ENCODE measurements at places on chromosomes 16 and 17. TPM values are rescaled to one million over a fixed set of nuclear protein-coding genes. Genes with fewer than 3 reads are reported as not detected.

The SBK1 gene
- 0.80 TPM for total RNA-seq

DNA sequence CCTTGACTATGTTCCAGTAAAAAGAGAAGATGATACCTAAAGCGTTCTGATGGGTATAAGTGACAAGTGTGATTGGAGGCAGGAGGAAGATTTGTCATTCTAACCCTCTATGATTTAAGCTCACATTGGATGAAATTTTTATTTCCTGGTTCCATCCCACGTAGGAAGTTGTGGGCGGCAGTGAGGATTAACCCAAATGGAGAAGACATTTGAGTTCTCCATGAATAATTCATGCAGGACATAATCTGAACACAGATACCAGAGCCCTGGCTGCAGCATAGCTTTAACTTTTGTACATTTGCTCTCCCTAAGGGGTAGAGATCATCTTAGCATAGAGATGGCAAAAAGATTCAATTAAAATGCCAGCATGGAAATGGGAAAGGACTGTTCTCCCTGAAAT is 146.3 kb downstream of the SLC39A11 start:
- H3K27me3 ChIP-seq, result no peaks in the 10 kb centered on the region
- H3K36me3 ChIP-seq, result peaks cover 2% of the 10 kb centered on the region
- H3K4me3 ChIP-seq, result no peak overlapping the region
- H3K27ac ChIP-seq, result no peak overlapping the region
- no peaks in the 10 kb centered on the region for H3K4me1 ChIP-seq

DNA sequence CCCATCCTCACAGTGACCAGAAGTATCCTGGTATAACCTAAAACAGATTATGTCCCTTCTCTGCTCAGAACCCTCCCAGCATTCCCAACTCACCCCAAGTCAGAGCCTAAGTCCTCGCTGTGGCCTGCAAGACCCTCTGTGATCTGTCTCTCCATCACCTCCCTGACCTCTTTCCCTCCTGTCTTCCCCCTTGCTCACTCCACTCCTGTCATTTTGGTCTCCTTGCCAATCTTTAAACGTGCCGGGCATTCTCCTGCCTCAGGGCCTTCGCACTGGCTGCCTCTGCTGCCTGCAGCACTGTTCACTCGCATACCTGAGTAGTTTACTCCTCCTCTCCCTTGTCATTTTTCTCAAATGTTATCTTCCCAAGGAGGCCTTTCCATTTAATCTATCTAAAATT is 97.7 kb downstream of the GSG1L start:
- H3K36me3 ChIP-seq, result no peaks in the 10 kb centered on the region
- no peak overlapping the region for H3K4me3 ChIP-seq
- no peaks in the 10 kb centered on the region for H3K4me1 ChIP-seq
- no peak for DNase-seq
- H3K27me3 ChIP-seq, result peaks cover 3% of the 10 kb centered on the region
- no peak overlapping the region for H3K27ac ChIP-seq

DNA sequence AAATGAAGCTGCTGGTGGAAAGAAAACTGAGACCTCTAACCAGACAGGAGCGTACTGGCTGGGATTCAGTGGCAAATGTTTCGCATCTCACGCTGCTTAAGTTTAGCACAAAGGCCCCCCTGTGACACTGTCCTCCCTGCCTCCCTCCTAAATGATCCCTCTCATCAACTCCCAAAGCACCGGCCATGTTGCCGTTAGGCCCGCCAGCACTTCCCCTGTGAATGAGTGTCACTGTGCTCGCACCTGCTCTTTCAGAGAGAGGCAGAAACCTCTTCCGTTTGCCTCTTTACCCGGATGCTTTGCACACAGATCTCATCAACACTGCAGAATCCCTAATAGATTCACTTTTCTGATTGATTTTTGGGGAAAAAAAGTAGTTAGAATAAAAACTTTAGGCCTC is 26.5 kb downstream of the MBTPS1 start:
- H3K36me3 ChIP-seq, result peaks cover 61% of the 10 kb centered on the region
- no peak overlapping the region for H3K27ac ChIP-seq
- H3K4me3 ChIP-seq, result no peak overlapping the region
- H3K4me1 ChIP-seq, result peaks cover 36% of the 10 kb centered on the region

The PDILT gene
- not detected for total RNA-seq

DNA sequence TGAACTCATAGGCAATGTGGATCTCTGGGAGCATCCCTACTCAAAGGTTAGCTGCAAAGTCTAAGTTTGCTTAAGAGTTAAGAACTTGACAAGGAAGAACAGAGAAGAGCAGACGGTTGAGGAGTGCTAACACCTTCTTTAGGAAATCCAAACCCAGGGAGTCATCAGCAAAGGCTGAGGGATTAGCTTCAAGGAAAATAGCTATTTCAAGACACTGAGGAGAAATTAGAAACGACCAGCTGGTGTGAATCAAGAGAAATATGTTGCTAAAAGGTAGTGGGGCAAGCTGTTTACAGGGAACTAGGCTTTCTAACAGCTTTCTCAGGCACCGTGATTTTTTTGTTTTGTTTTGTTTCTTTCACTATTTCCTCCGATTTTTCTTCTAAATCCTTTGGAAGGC is 90.7 kb downstream of the CDH8 start:
- H3K36me3 ChIP-seq, result no peaks in the 10 kb centered on the region
- H3K27me3 ChIP-seq, result no peaks in the 10 kb centered on the region
- no peaks in the 10 kb centered on the region for H3K4me1 ChIP-seq
- H3K4me3 ChIP-seq, result no peak overlapping the region
- no peak overlapping the region for H3K27ac ChIP-seq
- DNase-seq, result no peak

DNA sequence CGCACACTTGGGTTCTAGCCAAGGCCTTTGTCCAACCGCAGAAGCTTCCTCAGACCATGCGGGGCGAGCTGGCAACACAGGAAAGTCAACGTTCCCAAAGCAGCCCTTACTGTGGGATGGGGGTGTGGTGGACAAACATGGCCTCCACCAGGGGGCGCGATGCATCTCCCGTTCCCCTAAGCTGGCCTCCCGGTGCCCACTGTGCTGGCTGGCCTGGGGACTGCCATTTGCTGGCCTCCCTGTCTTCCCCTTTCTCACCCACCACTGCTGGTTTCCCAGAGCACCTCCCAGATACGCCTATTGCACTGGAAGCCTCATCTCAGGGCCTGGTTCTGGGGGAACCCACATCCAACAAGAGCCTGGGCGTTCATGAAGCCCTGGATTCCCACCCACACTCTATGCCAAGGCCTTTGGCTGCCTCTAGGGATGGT is 145.3 kb downstream of the IRF8 start:
- H3K27ac ChIP-seq, result no peak overlapping the region

GRCh38 chr17:13921841-13922776 is 147.2 kb upstream of the COX10 start:
- H3K4me3 ChIP-seq, result no peak overlapping the region
- no peak for DNase-seq
- H3K36me3 ChIP-seq, result no peaks in the 10 kb centered on the region
- no peak overlapping the region for H3K27ac ChIP-seq
- peaks cover 5% of the 10 kb centered on the region for H3K4me1 ChIP-seq

The MT1X gene
- 60.7 TPM for total RNA-seq

DNA sequence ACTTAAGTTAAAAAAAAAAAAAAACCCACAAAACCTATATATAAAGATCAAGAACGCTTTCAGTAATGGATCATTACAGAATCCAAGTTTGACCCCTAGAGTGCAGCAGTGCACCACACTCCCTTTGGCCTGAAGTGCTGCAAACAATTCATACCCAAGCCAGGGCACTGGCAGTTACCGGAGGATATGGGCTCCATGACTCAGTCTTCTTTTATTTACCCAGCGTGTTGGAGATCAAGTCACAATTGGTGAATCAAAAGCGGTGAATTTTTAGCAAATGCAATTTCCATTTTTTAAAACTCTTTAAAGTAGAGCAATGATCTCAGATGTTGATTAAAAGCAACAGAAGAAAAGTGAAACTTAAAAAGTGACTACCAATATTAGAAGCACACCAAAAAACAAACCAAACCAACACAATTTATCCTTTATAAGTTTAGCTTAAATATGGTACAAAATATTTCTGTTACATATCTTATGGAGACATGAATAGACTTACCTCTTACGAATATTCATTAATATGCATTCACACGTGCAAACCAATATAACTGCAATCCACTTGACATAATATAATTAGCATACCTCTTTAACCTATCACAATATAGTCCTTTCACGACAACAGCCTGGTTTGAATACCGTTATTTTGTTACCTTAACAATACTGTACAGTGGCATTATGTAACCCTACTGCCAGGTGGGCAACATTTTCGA is 46.3 kb downstream of the ZNF652 start:
- DNase-seq, result peak; percentile 63
- H3K36me3 ChIP-seq, result peaks cover 11% of the 10 kb centered on the region
- peaks cover 30% of the 10 kb centered on the region for H3K4me1 ChIP-seq
- no peaks in the 10 kb centered on the region for H3K27me3 ChIP-seq

DNA sequence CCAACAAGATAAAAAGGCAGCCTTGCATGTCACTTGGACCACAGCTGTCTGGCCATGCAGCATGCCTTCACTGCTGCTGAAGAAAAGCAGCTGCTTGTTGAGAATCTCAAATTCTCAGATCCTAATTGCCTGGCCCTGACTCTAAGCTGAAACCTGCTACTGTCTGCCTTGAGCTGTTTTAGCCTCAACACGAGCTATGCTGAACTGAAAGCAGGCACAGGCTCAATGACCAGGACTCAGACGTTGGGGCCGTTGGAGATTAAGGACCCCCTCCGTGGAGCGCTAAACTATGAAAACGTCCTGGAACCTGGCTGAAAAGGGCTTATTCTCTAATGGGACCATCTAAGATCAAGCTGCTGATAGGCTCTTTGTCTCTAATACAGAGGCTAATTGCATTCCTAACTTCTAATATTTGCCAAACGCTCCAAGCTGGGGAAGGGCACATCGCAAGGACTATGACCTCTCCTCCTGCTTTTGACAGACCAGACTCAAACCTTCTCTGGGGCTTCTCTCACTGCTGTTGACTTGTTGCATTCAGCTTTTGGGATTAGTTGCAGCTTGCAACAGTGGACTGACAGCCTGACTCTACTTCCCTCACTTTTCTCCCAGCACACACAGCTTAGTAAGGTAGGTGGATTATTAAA is 4.6 kb upstream of the PLK1 start:
- peaks cover 36% of the 10 kb centered on the region for H3K36me3 ChIP-seq
- no peak for DNase-seq
- H3K27me3 ChIP-seq, result no peaks in the 10 kb centered on the region
- H3K4me3 ChIP-seq, result no peak overlapping the region
- no peak overlapping the region for H3K27ac ChIP-seq
- H3K4me1 ChIP-seq, result peaks cover 19% of the 10 kb centered on the region

GRCh38 chr17:909642-910323 is 69.8 kb downstream of the NXN start:
- DNase-seq, result no peak
- H3K27me3 ChIP-seq, result peaks cover 11% of the 10 kb centered on the region
- no peaks in the 10 kb centered on the region for H3K36me3 ChIP-seq
- H3K27ac ChIP-seq, result no peak overlapping the region

DNA sequence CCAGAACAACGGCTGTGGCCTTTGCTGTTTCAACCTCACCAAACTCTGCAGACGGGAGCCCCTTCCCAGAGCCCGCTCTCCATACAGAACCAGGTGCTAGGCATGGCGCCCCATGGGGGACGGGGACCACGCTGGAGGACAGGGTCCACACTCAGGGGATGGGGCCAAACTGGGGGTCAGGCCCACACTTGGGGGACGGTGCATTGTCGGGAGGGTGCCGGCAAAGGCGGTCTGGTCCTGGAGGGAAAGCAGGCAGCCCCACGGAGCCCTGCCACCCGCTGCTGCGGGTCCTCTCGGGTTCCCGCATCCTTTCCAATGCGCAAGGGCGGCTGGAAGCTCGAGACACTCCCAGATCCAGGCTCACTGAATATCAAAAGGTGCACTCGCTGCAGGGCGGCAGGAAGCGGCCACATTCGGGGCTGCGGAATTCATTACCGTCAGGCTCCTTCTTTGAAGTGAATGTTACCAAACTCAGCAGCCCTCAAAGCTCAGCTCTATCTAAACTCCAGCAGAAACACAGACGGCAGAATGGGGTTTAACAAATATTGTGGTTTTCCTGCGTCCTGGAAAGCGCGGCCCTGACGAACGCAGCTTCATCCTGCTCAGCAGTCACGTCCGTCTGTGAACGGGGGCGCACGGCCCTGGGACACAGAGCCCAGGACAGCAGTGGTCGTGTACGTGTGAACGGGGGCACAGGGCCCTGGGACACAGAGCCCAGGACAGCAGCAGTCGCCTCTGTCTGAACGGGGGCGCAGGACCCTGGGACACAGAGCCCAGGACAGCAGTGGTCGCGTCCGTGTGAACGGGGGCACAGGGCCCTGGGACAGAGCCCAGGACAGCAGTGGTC is 41.3 kb downstream of the LMF1 start:
- H3K4me3 ChIP-seq, result no peak overlapping the region
- H3K27me3 ChIP-seq, result no peaks in the 10 kb centered on the region
- H3K36me3 ChIP-seq, result peaks cover 5% of the 10 kb centered on the region
- no peak for DNase-seq
- no peaks in the 10 kb centered on the region for H3K4me1 ChIP-seq
- no peak overlapping the region for H3K27ac ChIP-seq

The CACNG4 gene
- total RNA-seq, result not detected

DNA sequence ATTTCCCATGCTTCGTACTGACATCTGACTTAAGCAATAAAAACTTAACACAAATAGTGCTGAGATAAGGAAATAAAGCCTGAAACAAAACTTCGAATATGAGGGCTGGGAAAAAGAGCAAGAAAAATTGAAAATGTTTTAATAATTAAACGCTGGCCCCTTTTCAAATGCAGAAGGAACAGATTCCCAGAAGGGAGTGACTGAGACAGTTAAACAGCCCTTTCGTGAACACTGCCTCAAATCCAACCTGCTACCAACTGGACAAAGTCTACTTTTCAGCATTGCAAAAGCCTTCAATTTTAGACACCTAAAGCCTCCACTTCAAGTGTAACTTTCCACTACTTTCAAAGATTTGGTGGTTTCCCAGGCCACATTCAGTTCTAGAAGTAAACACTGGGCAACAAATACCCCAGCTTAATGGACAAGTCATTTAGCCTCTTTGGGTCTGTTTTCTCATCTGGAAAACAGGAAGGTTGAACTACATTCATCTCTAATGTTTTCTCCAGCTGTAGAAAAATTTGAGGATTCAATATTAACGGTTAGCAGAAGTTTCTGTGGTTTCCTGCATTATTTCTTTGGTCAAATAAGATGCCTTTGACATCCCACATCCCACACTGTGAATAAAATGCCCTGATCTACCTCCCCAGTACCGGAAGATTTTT is 11.8 kb downstream of the RFFL start:
- DNase-seq, result no peak
- peaks cover 68% of the 10 kb centered on the region for H3K4me1 ChIP-seq
- no peaks in the 10 kb centered on the region for H3K27me3 ChIP-seq
- H3K4me3 ChIP-seq, result peak overlapping the region; percentile 74
- peak overlapping the region; percentile 93 for H3K27ac ChIP-seq

DNA sequence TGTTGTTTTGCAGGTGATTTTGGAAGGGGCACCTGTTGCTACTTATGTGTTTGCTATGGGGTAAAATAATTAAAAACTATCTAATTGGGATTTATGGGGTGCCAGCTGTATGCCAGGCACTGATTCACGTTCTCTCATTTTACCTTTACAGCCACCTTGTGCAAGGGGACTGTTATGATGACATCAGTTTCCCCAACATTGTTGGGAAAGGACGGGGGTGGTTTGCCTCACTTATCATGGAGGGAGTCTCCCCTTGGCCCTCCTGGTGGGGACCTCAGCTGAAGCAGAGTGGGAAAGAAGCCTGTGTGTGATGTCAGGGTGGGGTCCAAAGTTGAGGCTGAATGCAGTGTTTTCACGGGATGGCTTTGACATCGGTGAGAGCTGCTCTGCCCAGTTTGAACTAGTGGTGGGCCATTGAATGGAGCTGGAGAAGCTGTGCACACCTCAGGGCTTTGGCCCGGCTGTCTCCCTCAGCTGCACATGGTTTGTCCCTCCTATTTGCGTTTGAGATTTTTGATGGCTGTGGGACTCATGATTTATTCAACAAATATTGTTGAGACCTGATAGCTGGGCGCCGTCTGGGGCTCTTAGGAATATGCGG is 36.1 kb downstream of the CMIP start:
- peaks cover 68% of the 10 kb centered on the region for H3K4me1 ChIP-seq
- no peak overlapping the region for H3K4me3 ChIP-seq
- H3K36me3 ChIP-seq, result peaks cover 31% of the 10 kb centered on the region
- DNase-seq, result no peak
- H3K27me3 ChIP-seq, result no peaks in the 10 kb centered on the region

Data from activated T-helper 1 cell treated with anti-CD3 and anti-CD28 coated beads, Interleukin-12 subunit alpha, Interleukin-12 subunit beta, Interleukin-2, Interleukin-4 antibody, amounts not matched to agents 30 ng/mL and 10 ng/mL and 1 ng/mL, durations not matched to agents 14 hours and 24 hours and 36 hours (primary cell).